T-helper 17 cell (primary cell): ENCODE measurements at places on chromosomes 3 and 15.

- no peak for DNase-seq
Measured at GRCh38 chr3:46860017-46860809, 3.0 kb downstream of the MYL3 start.

DNA sequence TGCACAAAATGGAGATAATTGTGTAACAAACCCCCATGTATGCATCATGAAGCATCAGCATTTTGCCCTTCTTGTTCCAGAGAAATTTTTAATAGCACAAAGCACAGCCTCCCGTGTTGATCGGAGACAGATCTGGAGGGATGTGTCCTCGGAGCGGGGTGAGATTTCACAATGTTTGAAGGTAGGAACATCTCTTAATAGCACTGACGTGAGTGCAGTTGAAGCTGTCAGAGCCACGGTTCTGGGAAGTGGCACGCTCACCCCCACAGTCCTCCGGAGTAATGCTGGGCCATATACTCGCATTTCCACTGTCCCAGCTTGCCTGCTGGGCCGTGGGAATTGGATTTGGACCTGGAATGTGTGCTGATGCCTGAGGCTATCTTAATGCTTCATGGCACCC lies 24.1 kb downstream of the ARPP21 start:
- DNase-seq, result no peak

- DNase-seq, result no peak
Measured at GRCh38 chr3:157807280-157807679, 298.9 kb downstream of the SHOX2 start.

GRCh38 chr15:69236505-69236904 lies 62.2 kb upstream of the PAQR5 start:
- DNase-seq, result no peak

- no peak for DNase-seq
Measured at GRCh38 chr3:1677576-1678156, 421.0 kb upstream of the CNTN4 start.

DNA sequence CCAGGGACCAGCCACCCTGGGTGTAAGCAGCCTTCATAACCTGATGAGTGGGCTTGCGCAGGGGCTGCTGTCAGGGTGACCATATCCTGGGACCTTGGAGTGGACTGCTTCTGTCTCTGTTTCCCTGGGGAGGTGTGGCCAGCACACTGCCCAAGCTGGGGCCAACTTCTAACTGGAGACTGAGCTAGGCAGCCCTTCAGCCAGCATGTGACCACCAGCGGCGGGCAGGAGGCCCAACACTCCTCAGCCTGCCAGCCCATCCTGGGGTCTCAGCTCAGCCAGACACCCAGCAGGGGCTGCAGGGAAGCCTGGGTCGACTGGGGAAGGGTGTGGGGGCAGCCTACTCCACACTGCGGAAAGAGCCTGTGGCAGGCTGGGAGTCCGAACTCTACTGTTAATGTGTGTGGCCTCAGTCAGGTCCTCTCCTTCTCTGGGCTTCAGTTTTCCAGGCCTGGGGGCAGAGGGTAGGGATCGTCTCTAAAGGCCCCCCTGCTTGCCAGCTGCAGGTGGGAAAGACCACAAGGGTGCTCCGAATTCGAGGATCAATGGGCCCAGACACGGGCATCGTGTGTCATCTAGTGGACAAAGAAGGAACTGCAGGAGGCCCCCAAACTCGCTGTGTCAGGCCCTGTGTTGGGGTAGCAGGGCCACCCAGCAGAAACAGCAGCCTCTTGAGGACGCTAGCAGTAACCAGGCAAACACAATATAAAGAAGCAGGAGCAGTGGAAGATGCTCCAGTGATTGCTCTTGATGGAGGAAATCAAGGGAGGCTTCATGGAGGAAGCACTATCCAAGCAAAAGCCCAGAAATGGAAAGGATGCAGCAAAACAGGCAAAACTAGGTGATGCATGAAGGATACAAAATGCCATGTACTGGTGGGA lies 2.0 kb upstream of the SEMA3G start:
- DNase-seq, result peak; percentile 51

DNA sequence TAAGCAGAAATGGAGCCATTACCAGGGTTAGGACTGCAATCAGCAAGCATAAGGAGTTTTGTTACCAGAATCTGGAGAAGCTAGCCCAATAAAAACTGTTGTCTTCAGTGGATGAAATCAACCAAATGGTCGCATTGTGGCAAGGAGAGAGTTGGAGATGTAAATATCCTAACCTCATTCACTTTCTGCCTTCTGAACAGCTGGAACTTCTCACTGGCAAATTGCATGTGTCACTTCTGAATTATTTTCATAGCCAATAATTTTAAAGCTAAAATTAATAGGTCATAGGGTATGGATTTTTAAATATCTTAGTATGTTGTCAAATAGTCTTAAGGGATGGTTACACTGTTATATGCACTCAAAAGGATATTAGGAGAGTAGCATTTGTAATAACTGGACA lies 121.6 kb downstream of the SUCNR1 start:
- no peak for DNase-seq

- no peak for DNase-seq
Measured at GRCh38 chr3:65761446-65762234, 277.1 kb downstream of the MAGI1 start.

DNA sequence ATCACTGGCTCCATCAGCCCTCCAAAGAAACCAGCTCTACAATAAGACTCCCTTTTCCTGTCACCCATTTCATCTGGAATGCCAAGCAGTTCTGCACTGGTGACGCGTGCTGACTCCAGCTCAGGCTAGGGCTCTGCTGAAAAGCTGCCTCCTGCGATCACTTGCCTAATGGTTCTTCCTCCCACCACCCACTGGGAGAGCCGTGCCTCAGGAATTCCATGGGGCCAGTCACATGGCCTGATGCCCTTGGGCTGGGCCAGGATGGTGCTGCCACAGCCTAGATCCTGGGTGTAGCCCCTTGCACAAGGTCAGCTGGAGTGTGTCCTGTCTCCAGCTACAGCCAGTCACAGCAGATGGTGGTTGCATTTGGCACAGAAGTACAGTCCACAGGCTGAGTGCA lies 98.9 kb downstream of the DNAJB8 start:
- no peak for DNase-seq

GRCh38 chr15:63408524-63408923 lies 26.9 kb upstream of the CA12 start:
- DNase-seq, result no peak

- DNase-seq, result no peak
Measured at GRCh38 chr3:182533394-182533793, 259.9 kb upstream of the ATP11B start.

DNA sequence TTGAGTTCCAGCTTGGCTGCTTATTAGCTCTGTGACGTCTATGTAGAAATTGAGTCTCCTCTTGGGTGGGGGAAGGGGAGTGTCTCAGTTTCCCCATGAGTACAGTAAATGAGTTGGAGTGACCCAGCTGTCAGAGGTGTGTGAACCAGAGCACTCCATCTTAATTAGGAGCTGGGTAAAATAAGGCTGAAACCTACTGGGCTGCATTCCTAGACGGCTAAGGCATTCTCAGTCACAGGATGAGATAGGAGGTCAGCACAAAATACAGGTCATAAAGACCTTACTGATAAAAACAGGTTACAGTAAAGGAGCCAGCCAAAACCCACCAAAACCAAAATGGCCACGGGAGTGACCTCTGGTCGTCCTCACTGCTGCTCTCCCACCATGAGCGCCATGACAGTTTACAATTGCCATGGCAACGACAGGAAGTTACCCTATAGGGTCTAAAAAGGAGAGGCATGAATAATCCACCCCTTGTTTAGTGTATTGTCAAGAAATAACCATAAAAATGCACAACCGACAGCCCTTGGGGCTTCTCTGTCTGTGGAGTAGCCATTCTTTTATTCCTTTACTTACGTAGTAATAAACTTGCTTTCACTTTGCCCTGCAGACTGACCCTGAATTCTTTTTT lies 222.4 kb downstream of the CACNA2D3 start:
- DNase-seq, result no peak

DNA sequence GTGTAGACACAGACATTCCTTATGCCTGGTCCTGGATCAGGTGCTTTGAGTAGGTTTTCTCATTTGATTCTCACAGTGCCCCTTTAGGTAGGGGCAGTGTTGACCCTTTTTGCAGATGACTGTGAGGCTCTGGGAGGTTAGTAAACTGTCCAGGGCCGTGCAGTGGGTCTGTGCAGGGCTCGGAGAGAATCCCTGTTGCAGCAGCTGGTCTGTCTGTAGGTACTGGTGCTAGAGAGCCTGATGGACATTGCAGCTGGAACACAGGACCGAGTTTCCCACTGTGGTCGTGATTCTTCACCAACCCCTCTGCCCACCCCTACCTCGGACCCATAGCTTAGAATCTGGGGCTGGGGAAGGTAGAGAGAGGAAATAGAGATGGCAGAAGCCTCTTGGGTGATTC lies 51.8 kb downstream of the CHCHD6 start:
- DNase-seq, result no peak

GRCh38 chr3:163877805-163878204 lies 1200.5 kb downstream of the SI start:
- DNase-seq, result no peak

DNA sequence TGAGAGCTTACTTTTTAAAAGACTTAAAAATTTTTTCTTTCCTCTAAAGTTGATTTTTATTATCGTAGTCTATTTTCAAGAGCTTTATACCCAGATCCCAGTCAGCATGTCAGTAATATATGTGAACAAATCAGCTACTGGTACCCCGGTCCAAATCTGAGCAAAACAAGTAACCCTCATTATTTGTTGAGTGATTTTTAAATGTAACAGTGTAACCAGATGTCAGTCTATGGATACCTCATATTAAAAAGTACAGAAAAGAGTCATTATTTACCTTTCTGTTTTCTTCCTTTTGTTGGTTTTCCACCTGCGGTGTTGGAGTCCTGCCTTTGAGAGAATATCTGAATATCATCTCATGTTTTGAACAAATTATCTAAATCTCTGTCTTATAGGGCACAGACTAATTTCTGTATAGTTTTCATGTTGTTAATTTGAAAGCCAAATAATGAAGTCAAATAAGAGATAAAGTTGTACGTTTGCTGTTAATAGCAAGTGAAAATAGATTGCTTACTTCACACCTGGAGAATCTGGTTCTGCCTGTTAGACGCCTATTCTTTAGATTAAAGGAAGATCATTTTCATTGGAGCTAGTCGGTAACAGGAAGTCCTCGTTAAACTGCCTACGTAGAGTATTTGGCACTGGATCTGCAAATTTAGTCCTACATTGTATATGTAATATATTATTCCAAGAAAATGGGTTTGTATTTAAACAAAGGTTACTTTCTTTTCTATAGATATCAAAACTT lies at the start of gene STX19:
STX19 (minus strand) TSS at position 505 of the 745 bp plus-strand sequence. CDS start 13,328 bp downstream, outside the sequence.
- no peak for DNase-seq

DNA sequence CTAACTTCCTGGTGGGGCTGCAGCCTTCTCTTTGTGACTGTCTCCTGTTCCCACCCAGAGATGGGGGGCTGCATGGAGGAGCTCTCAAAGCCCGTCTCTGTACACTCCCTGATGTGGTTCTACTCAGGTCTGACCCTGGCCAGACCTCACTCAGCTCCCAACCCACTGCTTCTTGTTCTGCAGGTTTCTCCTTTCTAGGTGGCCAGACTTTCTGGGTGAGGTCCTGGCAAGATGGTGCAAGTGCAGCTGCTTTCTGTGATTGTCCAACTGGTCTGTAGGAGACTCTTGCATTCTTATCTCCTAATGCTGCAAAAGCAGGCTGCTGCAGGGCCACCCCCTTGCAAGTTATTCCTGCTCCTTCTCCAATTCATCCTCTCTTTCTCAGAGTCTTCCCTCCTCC lies 77.4 kb upstream of the XCR1 start:
- no peak for DNase-seq

DNA sequence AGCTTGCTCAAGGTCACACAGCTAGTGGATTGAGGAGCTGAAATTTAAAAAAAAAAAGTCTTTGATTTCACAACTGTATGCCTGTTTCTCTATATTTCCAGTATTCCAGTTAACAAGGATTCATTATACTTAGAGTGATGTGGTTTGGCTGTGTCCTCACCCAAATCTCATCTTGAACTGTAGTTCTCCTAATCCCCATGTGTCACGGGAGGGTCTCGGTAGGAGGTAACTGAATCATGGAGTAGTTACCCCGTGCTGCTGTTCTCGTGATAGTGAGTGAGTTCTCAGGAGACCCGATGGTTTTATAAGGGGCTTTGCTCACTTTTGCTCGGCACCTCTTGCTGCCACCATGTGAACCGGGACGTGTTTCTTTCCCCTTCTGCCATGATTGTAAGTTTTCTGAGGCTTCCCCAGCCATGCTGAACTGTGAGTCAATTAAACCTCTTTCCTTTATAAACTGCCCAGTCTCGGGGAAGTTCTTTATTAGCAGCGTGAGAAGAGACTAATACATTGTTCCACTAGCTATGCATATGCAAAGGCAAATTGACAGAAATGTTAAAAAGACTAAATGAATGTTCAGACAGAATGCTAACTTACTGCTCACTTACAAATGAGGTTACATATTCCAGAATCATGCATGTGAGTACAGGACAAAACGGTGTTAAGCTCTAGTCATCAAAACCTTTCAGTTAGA lies 1101.9 kb downstream of the ROBO1 start:
- no peak for DNase-seq

DNA sequence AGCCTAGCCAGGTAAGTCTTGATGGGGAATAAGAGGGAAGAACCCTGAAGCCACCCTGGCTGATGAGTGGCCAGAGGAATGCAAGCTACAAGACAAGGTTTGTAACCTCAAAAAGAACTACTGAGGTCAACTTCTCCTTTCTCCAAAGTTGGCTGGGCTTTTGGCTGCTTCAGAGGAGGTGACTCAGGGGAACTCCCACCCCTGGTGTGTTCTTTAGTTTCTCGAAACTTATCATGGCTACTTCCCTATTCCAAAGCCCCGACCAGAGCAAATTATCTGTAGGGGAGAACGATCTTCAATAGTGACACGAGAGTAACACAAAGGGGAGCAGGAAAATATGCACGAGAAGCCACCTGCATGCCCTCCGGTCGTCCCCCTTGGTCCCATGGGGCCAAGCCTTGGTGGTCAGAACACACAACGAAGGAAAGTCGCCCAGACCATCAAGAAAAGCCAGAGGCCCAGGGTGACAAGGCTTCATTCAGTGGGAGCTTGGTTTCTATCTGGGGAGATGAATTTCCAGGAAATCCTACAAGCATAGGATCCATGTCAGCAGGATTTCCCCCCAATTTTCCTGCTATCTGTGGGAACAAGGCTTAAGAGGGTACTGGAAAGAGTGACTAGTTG lies 6.5 kb upstream of the BCL2A1 start:
- no peak for DNase-seq

DNA sequence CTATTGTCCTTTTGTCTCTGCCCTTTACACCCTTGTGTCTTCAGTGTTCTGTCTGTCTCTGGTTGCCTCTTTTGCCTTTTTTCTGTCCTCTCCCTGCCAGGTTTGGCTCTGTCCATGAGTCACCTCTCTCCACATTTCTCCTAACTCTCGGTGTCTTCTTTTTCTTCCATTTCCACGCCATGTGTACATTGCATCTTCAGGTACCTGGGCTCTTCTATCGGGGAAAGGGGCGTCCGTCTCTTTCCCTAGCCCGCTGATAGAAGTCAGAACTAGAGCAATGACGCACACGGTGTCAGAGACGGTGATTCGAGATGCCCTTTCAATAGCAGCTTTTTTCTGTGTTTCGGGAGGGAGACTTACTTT lies 641 bp downstream of the OPA1 start:
- DNase-seq, result no peak

- DNase-seq, result no peak
Measured at GRCh38 chr3:183330881-183331280, 77.8 kb downstream of the B3GNT5 start.
